Memory B cell (primary cell): ENCODE measurements at places on chromosomes 1 and 21.

DNA sequence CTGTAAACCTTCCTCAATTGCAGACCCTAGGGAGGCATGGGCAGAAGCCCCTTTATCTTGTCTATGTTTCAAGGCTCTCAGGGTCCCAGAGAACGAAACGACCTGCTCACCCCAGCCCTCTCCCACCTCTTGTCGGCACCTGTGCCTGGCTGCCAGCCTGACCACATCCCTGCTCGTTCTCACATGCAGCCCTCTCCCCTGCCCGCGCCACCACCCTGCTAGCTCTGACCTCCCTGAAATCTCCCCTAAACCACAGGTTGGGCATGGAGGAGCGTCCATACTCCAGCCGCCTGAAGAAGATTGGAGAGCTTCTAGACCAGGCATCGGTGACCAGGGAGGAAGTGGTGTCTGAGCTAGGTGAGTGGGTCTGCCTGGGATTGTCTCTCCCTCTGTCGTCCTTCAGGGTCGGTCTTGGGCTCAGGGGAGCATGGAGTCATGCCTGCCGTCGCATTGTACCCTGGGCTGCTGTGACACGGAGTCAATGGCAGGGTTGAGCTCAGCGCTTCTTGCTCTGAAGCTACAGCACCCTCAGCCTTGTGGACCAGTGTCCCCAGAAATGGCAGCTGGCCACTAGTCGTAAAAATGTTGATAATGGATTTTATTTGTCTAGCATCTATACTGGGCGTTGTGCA, 3.6 kb downstream of the ADPRS start:
- DNase-seq = no peak
- H3K36me3 ChIP-seq = peaks cover 4% of the 10 kb centered on the region
- no peaks in the 10 kb centered on the region for H3K27me3 ChIP-seq
- no peak overlapping the region for H3K4me3 ChIP-seq

DNA sequence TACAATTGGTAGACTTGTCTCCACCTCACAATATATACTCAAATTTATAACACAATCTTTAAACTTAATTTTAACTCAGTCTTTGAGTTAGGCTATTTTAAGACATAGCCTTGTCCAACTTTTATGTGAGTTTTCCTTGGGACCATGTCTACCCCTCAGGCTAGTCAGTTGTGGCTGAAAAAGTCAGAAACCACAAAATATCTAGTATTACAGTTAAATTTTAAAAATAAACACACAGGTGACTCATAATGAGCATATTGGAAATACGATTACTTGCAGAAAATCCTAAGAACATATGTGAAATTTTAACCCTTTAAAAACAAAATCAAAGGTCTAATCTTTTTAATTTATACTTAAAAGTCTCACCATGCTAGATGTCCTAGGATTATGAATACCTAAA, 4.8 kb upstream of the ASB17 start:
- no peaks in the 10 kb centered on the region for H3K36me3 ChIP-seq
- no peak for DNase-seq
- no peaks in the 10 kb centered on the region for H3K4me1 ChIP-seq
- no peak overlapping the region for H3K4me3 ChIP-seq

DNA sequence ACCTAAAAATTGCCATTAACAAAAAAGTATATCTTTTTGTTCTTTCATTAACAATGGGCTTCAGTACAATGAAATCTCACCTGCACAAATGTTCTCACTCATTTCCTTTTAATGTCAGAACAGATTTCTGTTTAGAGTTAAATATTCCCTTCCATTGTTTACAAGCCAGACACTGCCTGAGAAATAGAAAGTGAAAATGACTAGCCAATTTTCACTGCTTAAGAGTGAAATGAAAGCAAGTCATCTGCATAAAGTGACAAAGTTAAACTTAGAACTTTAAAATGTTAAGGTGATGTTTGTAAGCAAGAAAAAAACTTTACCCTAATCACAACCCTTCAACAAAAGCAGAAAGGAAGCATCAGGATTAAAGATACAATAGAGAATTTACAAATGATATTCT, 27.5 kb downstream of the COA6 start:
- peaks cover 10% of the 10 kb centered on the region for H3K36me3 ChIP-seq
- H3K27me3 ChIP-seq = no peaks in the 10 kb centered on the region
- H3K4me3 ChIP-seq = peak overlapping the region; percentile 65

GRCh38 chr1:243487649-243488227, 231.9 kb downstream of the SDCCAG8 start:
- no peak for DNase-seq
- H3K27ac ChIP-seq = no peak overlapping the region
- peaks cover 7% of the 10 kb centered on the region for H3K36me3 ChIP-seq
- H3K4me1 ChIP-seq = peaks cover 7% of the 10 kb centered on the region
- H3K4me3 ChIP-seq = no peak overlapping the region
- no peaks in the 10 kb centered on the region for H3K27me3 ChIP-seq

GRCh38 chr1:29342983-29343382, 106.7 kb downstream of the PTPRU start:
- no peak overlapping the region for H3K4me3 ChIP-seq
- H3K36me3 ChIP-seq = no peaks in the 10 kb centered on the region
- no peaks in the 10 kb centered on the region for H3K4me1 ChIP-seq
- DNase-seq = no peak
